D721Med (cell line): ENCODE measurements at places on chromosomes 3 and 15.

- no peak for DNase-seq
These were observed 19.2 kb downstream of the GYG1 start for GRCh38 chr3:149010504-149010951.

DNA sequence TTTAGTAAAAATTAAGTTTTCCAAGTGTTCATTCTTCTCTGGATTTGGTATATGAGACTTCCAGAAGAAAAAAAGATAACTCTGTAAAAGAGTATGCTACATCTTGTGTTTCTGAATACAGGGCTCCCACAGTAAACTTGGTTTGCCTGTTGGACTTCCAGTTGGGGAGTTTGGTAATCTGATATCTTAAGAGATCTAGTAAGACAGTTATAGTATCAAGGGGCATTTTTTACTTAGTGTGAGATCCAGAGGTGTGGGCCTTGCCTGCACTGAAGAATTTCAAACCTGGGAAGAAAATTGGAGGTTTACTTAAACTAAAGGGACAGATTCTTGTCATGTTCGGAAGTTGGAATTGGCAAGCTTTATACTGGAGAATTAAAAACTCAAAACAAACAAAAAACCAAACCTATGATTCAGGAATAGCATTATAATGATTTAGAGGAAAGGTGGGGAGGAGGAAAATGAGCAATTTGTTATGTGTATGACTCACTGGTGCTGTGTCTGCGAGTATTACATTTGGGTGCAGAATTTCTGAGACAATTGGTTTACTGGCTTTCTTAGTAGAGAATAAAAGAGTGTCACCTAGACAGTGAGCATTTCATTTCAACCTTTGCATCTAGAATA, 58.9 kb upstream of the ULK4 start:
- DNase-seq = no peak

DNA sequence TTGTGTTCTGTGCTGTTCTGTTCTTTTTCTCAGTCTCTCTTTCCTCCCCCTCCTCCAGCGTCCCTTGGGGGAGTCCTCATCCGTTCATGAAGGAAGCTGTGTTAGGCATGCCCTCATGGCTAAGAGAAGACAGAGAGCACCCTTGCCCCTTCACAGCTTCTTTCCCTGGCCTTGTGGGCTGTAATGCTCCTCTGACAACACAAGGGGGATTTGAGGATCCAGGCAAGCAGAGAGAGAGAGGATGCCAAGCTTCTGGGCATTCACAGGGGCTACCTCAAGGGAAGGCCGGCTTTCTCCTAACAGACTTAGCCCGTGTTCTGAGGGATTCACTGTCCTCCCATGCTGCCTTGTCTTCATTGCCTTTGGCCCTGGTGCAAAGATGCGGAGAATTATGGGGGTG, 389.5 kb downstream of the LRTM1 start:
- DNase-seq = no peak

DNA sequence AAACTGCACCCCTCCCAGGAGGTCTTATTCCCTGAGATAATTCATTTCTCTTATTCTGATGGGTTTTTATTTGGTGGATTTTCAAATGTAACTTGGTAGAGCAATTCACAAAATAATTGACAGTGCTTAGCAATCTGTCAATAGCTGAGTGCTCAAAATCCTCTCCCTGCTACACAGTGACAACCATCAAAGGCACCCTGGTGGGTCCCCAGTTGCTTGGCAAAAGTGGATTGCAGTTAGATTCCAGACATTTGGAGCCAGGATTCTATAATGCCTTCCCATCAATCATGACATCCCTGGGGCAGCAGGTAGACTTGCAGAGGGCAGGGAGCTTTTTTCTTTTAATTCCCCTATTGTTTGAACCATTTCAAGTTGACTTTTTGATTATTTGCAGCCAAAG, 59.0 kb downstream of the FHIT start:
- no peak for DNase-seq

- no peak for DNase-seq
These were observed 81.7 kb downstream of the BTD start for GRCh38 chr3:15683253-15683652.

- DNase-seq = no peak
These were observed 193.9 kb upstream of the UBE2E1 start for GRCh38 chr3:23611737-23612295.

DNA sequence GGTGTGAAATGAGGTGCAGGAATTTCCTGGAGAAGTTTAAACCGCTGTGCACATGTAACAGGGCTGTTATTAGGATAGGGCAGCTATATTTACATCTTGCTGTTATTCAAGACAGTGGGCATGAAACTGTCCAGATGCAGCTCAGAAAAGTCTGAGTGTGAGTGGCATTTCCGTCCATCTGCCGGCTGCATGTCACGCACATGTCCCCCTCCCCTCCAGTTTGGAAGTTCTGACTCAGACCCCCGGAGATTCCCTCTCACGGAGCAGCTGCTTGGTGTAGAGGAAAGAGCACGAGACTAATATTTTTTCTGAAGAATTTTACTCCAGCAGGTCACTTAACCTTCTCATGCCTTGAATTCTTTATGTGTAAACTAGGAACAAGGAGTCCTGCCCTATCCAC, 69.8 kb downstream of the FEM1B start:
- no peak for DNase-seq

GRCh38 chr3:134284438-134284837, 33.8 kb upstream of the RYK start:
- no peak for DNase-seq

- DNase-seq = no peak
These were observed 34.3 kb upstream of the CMC1 start for GRCh38 chr3:28207000-28207733.

- no peak for DNase-seq
These were observed 9.0 kb downstream of the AQP9 start for GRCh38 chr15:58147171-58147611.
